ENCODE measurements at places on chromosomes 1 and 21. TPM values are rescaled to one million over a fixed set of nuclear protein-coding genes. Genes with fewer than 3 reads are reported as not detected.

GRCh38 chr1:98975810-98976209, 28.9 kb downstream of the PLPPR5 start:
- no peak for DNase-seq

DNA sequence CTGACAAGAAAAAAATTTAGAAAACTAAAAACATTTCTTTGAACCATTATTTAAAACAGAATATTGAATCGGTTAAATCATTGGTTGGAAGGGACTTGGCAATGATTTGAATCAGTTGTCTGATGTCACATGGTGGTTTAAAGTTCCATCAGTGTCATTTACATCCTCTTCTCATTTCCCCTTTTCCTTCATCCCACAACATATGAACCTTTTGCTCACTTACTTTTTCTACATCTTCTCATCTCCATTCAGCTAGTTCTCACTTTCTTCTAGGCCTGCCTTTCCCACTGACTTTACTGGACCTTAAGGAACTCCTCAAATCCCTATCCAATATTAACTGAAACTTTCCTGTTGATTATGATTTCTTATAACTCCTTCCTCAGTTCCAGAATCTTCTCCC, 58.5 kb downstream of the PHACTR4 start:
- DNase-seq: no peak

- DNase-seq: no peak
Observed at GRCh38 chr1:68213843-68214242, 18.5 kb downstream of the WLS start.

- no peak for DNase-seq
Observed at GRCh38 chr1:215018555-215018954, 64.0 kb upstream of the KCNK2 start.

DNA sequence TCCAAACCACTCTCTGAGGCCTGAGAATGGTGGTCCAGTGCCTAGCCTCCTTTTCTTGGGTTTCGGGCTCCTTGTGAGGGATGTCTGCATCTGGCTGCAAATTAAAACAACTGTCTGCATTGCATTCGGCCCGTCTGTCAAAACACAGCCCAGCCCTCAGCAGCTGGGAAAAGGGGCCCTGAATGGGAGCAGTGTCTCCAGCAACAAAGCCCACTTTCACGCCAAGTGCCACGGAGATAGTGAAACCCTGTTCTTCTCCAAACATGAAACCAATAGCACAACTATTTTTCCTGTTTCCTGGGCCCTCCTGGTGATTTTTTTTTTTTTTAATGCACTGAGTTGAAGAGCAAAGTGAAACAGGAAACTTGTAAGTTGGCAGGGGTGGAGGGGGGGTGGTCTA, 138.4 kb downstream of the PLXNA2 start:
- DNase-seq: no peak

DNA sequence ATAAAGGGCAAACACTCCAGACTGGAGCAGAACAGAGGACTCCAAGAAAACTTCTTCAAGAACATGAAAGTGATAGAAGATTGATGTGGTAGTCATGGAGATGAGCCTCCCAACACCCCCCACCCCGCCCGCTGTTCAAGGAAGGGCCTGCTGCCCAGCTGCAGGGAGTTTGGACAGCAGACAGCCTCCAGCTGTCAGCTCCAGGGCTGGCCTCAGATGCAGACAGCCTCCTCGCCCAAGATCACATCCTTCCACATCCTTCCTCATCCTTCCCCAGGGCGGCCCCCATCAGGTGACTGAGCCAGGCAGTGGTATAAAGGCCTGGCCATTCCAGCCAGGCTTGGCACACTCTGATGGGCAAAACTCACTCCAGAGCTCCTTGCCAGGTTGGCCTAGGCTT, 24.6 kb downstream of the HMGN2 start:
- DNase-seq: no peak

- no peak for DNase-seq
Observed at GRCh38 chr1:180548686-180549317, 10.0 kb upstream of the OVAAL start.

DNA sequence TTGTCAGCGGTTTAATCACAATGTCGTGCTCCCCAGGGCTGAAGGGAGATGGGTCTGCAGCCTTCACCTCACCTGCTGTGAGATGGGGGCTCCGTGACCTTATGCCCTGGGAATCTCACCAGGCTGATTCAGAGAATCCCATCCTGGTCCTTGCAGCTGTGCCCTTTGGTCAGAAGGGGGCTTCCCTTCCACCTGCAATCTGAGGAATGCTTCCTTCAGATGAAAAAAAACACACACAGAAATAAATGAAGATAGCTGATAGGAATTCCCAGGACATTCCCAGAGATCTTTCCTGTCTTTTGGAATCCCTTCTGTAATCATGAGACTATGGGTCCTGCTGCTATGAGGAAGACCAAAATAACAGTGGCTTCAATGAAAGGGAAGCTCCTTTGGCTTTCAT, 127.0 kb upstream of the VAMP3 start:
- DNase-seq: no peak

- DNase-seq: no peak
Observed at GRCh38 chr1:179082999-179083335, 1.1 kb downstream of the TOR3A start.

DNA sequence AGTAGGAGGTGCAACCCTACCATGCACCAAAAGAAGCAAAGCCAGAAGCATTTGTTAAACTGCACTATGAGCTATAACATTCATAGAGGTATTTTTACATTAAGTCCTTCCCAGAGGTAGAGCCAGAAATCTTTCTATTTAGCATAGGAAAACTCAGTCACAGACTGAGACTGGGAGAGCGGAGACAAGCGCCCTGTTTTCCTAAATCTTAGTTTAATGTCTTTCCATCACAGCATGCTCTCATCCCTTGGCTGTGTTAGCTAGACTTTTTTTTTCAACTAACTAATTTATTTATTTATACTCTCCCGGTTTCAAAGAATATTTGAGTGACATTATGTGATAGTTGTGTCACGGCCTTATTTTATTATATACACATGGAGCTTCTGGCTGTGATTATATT, 304.1 kb downstream of the LMX1A start:
- no peak for DNase-seq

GRCh38 chr1:96374076-96374762, 347.4 kb upstream of the PTBP2 start:
- no peak for DNase-seq

DNA sequence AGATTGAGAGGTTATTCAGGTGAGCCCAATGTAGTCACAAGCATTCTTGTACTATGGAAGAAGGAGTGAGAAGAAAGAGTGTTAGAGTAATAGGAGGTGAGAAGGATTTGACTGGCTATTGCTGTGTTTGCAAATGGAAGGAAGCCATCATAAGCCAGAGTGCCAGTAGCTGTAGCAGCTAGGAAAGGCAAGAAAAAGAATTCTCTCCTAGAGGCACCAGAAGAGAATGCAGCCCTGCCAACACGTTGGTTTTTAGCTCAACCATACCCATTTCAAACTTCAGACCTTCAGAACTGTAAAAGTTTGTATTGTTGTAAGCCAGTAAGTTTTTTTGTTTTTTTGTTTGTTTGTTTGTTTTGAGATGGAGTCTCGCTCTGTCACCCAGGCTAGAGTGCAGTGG, 8.9 kb upstream of the IL12RB2 start:
- no peak for DNase-seq

- no peak for DNase-seq
Observed at GRCh38 chr1:55447488-55447887, 232.3 kb upstream of the USP24 start.

- no peak for DNase-seq
Observed at GRCh38 chr1:240831191-240831631, 219.3 kb upstream of the GREM2 start.

DNA sequence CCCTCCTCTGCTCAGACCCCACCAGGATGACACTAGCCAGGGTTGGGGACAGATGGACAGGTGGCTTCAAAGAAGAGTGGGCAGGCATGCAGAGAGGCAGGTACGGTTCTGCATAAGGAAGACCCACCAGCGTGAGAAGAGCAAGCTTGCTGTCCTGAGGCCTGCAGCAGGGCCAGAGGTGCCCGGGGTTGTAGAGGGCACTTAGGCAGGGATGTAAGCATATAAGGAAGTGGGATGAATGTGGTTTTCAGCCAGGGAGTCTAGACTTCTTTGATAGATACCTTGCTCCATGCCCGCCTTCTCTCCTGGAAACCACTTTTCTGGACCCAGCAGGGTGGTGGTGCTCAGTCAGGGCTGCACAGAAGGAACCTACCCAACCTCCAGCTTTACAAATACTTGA, 1.4 kb downstream of the TTC39A start:
- DNase-seq: no peak

DNA sequence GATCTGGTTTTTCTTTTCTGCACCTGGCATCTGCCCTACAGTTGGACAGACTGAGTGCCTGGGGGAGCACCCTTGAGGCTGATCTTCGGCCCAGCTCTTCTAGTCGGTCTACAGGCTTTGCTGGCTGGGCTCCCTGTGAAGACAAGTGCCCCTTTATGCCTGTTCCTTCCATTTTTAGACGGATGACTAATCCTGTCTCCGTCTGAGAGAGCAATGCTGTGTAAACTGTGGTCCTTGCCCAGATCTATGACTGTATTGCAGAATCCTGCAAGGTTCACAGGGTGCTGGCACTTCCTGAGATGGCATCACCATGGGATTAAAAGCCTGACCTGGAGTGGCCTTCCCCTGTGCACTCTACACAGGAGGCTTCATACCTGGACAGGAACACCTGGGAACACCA, 47.6 kb upstream of the SAMD13 start:
- no peak for DNase-seq

GRCh38 chr1:202131956-202132821, 9.5 kb downstream of the GPR37L1 start:
- no peak for DNase-seq

DNA sequence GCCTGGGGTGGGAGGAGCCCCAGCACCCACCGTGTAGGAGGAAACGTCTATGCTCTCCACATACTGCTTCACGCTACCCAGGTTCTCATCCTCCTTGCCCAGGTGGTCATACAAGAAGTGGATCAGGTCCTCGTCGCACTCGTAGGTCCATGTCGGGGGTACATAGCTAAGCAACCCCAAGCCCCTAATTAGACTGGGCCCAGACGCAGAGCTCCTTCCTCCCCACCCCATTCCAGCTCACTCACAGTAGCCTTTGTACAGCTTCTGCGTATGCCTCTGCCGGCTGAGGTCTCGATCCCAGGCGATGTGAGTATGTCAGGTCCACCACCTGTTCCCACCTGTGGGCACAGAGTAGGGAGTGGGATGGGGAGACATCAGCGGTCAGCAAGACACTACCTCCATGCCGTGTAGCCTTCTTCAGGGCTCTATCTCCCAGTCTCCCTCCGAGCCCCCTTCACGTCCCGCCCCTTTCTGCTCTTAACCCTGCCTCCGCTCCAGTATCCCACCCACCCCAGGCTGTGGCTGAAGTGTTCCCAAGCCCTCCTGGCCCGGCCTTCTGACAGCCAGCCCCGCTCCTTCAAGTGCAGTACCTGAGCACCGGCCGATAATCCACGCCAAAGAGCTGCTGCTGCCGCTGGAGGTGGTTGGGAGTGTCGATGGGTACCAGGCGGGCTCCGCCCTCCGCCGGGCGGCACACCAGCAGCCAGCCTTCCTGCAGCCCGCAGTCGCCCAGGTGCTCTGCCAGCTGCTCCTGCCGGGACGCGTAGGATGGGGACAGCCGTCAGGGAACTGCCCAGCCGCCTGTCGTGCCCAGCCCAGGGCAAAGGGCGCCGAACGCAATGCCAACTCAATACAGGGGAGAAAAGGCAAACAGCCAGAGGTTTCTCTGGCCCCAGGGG, 919 bp downstream of the HECTD3 start:
- DNase-seq: no peak

DNA sequence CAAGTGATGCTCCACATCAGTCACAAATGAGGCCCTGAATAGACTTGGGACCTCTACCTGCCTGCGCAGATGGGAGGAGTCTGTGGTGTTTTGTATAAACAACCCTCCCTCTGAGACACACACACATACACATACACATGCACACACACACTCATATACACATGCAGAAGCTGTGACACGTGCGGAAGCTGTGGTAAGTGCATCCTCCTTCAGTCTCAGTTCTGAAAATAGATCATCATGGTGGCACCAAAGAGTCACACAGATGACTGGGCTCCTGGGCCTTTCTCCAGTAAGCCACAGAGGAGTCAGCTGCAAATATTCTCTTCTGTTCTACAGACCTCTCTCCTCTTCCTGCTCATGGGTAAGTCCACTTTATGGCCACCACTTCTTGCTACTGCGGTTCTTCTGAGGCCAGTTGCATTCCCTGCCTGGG, at the start of gene LY9:
TSS of gene LY9 (plus strand) at position 224 of the 433 bp plus-strand sequence. CDS start at position 238, 14 bp downstream.
- DNase-seq: no peak

- DNase-seq: no peak
Observed at GRCh38 chr1:246435421-246436041, 71.5 kb downstream of the SMYD3 start.

GRCh38 chr21:42148584-42148983, 70.4 kb upstream of the ABCG1 start:
- DNase-seq: no peak

GRCh38 chr1:97832481-97832880, 88.4 kb downstream of the DPYD start:
- DNase-seq: no peak

- DNase-seq: no peak
Observed at GRCh38 chr1:161037661-161038522, 872 bp downstream of the TSTD1 start.

GRCh38 chr1:184487531-184488193, 100.8 kb downstream of the C1orf21 start:
- no peak for DNase-seq

DNA sequence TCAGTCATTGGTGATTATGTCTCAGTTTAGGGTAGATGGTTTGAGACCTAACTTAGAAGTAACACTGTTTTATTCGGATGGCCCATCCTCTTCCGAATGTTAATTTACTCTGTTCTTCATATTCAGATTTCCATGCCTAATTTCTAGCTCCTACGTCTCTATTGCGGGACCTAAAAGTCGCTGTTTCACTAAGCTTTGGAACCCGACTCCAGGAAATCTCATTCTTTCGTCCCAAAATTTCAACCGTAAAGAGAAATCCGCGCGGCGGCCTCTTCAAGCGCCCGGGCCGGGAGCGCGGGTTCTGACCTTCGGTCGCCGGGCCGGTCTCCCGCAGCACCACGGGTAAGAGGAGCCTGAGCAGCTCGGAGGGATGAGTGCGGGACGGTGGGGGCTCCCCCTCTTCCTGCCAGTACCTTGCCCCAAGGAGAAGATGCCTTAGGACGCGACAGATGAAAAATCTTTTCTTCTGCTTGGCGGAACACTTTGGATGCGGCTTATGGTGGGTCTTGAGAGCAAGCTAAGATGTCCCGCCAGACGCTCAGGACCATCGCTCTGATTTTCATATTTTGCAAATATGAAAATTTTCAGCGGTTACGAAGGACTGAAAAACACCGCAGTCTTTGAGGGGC, 128.7 kb downstream of the PPIAL4G start:
- DNase-seq: no peak

OLFML2B gene
- polyA plus RNA-seq: 11.9 TPM

TBX15 gene
- polyA plus RNA-seq: 0.38 TPM

APOBEC4 gene
- not detected for polyA plus RNA-seq

ATP5PB gene
- polyA plus RNA-seq: 303 TPM

LRRC38 gene
- polyA plus RNA-seq: 0.98 TPM

HENMT1 gene
- polyA plus RNA-seq: 4.7 TPM

GBP1 gene
- polyA plus RNA-seq: 27.8 TPM

TSSK3 gene
- polyA plus RNA-seq: 0.73 TPM

CELA2A gene
- polyA plus RNA-seq: not detected
